ENCODE measurements at places on chromosomes 7 and 10.
A peak's percentile ranks its signal among the peaks of the same experiment; 100 is the strongest.

DNA sequence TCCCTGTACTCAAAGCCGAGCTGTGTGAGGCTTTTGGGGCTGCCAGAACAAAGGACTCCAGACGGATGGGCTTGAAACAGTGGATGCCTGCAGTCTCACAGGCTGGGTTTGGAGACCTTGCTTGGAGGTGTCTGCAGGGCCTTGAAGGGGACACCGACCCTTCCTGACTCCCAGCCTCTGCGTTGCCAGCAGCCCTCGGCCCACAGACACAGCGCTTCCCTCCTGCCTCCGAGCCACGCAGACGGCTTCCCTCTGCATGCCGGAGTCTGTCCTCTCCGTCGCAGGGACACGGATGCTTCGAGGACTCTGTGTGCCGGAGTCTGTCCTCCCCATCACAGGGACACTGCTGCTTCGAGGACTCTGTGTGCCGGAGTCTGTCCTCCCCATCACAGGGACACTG lies 524.7 kb downstream of the DNAJB6 start:
- DNase-seq = no peak

DNA sequence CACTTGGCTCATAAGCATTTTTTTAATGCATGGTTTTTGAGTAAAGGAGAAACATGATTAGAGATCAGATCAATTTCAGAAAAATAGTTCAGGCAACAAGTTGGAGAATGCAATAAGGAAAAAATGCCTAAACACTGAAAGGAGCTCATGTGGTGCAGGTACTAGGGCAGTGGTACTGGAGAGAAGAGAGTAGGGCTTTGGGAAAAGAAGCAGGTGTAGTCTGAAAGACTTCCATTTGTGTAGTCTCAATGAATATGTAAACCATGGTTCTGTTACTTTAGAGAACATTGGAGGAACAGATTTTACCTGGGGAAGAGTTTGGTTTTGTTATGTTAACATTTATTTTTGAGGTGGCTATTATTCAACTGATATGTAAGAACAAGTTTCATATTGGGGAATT lies 5.5 kb downstream of the GTPBP10 start:
- no peak for DNase-seq

- no peak for DNase-seq
Measured at GRCh38 chr10:3836222-3836820, 51.3 kb upstream of the KLF6 start.

- DNase-seq = no peak
Measured at GRCh38 chr10:86393362-86393761, 26.8 kb upstream of the GRID1 start.

GRCh38 chr10:85612378-85612775 lies 754.2 kb downstream of the GRID1 start:
- no peak for DNase-seq

DNA sequence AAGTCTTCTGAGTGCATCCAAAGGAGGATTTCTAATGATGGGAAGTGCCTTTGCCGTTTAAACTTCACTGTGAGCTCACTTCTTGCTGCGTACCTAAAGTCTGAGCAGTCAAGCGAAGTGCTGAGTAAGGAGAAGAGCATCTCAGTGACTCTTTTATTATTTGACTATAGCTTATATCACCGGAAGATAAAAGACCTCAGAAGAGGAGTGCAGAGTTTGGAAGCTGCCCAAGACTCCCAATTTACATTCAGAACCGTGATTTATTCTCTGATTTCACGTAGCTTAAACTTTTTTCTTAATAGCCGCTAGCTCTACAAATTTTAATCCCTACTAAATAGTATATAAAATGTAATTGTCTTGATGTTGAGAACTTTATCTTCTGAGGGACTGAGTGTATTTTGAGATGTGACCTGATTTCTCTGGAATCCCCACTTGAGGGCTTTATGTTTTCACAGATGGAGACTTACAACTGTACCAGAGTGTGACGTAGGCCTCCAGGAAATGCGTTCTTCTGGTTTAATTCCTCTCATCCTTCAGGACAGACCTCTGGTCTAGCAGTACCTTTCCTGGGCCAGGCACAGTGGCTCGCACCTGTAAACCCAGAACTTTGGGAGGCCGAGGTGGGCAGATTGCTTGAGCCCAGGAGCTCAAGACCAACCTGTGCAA lies 51.1 kb downstream of the CAMK1D start:
- DNase-seq = no peak

GRCh38 chr10:129622736-129623135 lies 155.7 kb downstream of the MGMT start:
- DNase-seq = no peak

DNA sequence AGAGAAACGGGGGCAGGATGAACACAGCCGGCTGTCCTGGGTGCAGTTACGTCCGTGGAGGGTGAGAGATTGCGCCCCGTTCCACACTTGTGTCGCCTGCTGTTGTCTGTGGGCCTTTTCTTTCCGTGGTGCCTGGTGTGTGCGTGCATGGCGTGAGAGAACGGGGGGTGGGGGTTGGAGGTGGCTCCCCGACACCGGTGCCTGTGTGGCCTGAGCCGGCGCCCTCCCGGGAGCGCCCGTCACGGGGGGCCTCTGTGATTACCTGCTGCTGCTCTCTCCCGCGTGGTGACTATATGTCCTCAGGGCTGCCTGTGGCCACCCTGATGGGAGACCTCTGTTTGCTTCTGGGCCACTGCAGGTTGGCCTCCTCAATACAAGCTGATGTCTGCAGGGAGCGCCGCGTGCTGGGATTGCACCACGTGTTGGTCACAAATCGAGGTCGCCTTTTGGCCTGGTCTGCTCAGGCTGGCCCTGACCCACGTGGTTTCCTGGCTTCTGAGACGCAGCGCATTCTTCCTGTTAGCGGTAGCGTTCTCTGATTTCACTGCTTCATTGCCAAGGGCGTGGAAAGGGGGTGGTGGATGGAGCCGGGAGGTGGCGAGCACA lies 10.9 kb upstream of the AP5Z1 start:
- no peak for DNase-seq

GRCh38 chr7:158097106-158097452 lies 490.5 kb downstream of the PTPRN2 start:
- DNase-seq = no peak

- no peak for DNase-seq
Measured at GRCh38 chr10:132449811-132450181, 52.8 kb downstream of the PWWP2B start.

DNA sequence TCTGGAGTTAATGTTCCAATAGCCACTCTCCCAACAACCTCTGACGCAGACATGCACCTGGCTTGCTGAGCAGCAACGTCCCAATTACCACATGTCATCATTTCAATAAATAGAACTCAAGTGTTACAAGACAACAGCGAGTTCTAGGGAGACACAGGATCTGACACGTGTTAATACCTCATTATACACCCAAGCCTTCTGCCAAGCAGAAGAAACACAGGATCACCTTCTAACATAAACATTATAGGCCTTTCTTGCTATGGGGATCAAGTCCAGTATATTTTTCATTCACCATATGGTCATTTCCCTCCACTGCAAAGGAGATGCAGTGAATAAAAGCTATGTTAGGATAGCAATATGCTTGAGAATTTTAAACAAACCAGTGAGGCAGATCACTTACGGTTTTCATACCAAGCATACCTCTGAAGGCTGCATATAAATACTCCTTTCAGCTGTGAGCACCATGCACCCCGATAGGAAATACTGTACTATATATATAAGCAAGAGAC lies 74.2 kb downstream of the JAZF1 start:
- DNase-seq = no peak

DNA sequence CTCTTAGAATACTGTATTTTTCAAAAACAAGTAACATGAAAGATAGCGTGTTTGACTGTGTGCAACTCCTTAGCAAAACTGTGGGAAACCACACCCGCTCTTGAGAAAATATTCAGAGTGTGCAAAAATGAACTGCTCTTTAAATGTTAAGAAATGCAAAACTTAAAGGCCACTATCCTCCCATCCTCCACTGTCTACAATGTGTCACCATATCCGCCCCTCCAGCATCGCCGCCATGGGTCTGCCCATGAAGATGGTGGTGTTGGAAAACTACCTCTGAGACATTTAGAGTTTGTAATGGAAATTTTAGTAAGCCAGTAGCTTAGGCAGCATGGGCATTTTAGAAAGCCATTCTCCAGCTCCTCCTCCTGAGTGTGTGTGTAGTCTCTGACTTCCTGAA lies 20.1 kb upstream of the NMT2 start:
- no peak for DNase-seq

- no peak for DNase-seq
Measured at GRCh38 chr10:69503896-69504265, 52.6 kb downstream of the TSPAN15 start.

DNA sequence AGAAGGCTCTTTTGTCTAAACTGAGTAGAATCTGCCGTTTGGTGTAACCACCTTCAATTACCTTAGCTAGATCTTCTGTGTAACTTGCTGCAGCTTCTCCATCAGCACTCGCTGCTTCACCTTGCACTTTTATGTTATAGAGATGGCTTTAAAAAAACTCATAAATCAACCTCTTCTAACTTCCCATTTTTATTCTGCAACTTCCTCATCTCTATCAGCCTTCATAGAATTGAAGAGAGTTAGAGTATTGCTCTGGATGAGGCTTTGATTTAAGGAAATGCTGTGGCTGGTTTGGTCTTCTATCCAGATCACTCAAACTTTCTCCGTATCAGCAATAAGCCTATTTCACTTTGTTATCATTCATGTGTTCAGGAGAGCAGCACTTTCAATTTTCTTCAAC lies 1131.9 kb upstream of the CELF2 start:
- DNase-seq = no peak

DNA sequence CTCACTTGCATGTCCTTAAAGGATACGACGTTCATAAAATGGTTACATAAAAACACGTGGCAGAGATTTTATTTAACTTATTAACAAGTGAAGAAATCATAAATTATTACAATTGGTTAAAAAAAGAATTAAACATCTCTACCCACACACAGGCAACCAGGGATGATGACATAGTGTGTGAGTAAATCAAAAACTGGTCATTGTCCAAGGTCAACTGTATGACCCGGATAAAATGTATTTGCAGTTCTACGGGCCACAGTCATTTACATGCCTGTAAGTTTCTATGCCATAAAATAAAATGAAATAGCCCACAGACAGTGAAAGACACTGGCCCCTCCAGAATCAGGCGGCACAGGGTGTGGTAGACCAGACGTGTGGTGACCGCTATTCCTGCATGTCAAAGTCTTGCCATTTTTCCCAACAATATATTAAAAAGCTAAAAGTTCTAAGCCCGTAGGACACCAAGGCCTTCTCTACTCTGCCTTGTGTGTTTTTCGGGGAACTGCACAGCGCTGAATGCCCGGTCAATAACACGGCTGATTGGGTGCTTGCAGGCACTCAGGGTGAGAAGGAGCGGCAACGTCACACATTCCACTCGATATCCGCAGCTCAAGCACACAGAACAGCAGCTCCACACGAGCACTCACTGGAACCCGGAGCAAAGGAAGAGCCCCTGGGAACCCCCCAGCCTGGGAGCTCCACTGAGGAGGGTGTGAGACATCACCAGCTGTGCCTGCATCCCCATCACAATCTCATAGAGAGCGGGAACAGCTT lies 143.3 kb upstream of the PPP2R2D start:
- no peak for DNase-seq

GRCh38 chr10:124300224-124300623 lies 118.5 kb downstream of the OAT start:
- DNase-seq = no peak

DNA sequence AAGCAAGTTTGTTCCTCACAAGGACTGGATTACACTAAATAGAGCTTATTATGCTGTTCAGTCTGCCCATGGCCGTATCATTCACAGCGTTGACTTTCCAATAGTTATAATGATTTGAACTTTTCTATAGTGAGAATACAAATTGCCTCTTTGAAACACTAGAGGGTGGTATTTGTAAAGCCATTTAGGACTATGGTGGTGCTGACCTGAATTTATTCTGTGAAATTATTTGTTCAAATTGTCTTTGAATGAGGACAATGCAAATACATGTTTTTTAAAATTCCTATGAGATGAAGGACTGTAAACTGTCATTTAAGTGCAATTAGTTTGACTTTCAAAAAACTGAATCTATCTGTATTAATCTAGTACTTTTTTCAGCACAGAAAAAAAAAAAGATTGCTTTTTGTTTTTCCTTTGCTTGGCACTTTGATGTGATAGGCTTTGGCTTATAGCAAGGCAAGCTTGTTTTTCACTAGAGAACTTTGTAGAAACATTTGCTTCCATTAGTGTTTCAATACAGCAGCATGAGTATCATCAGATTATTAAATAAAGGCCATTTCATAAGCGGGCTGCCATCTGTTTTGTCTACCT lies 122.7 kb upstream of the TMEM229A start:
- no peak for DNase-seq

GRCh38 chr7:31100445-31100844 lies 48.3 kb downstream of the ADCYAP1R1 start:
- no peak for DNase-seq

DNA sequence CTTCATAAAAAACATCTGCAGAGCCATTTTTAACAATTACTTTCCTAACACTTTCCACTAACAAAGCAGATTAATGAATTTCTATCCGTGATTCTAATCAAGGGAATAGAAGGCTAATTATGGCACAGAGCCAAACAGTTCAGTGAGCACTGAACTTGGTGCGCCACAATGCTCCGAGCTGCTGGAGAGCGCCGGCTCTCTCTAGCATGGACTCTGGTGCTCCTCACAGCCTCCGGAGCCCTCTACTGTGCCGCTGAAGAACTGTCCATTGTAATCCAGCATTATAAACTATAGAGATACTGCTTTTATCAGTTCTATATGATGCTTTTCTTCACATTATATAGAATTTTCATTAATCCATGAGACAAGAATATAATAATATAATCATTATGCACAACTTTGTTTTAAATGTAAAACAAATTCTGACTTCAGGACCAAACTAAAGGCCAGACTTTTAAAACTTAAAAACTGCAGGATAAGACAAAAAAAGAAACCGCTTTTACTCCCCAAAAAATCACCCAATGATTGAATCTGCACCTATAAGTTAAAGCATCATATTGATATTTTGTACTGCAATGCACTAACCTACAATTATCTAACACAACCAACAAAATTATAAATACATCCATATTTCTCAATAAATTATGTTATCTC lies 123.6 kb downstream of the RNF32 start:
- DNase-seq = no peak

- peak; percentile 43 for DNase-seq
Measured at GRCh38 chr7:74289018-74289658, at the start of gene CLIP2. CLIP2 (plus strand) TSS chr7:74289407; CDS start chr7:74317547, 28,140 bp downstream.

DNA sequence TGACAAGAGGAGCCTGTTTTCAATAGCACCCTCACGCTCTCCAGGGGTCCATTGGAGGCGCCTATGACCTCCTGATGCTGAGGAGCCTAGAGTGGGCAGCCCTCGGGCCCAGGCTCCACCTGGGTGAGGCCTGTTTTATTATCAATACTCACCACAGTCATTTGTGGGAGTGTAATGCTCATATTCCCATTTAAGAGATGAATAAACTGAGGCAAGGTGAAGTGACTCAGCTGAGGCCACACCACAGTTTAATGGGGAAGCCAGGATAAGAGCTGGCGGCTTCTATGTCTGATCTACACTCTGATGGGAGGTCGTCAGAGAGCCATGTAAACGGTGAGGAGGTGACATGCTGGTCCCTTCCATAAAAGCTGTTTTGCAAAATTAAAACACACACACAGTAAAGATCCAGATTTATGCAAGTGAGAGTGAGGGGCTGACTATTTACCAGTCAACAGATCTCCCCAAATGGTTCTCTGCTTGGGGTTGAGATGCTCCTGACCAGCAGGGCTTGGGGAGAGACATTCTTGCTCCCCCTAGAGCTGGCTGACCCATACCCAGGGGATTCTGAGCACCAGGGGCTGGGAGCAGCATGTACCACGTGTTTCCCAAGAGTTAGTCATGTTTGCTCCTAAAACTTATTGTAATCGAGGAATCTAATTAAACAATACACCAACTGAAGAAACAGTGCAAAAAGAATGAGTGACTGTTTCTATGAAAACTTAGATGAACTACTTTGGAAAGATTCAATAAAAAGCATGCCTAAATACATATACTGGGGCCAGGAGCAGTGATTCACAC lies 81.0 kb upstream of the INSIG1 start:
- no peak for DNase-seq

- no peak for DNase-seq
Measured at GRCh38 chr10:77857272-77857671, 69.3 kb downstream of the DLG5 start.
